ENCODE measurements at places on chromosomes 6 and 20.

DNA sequence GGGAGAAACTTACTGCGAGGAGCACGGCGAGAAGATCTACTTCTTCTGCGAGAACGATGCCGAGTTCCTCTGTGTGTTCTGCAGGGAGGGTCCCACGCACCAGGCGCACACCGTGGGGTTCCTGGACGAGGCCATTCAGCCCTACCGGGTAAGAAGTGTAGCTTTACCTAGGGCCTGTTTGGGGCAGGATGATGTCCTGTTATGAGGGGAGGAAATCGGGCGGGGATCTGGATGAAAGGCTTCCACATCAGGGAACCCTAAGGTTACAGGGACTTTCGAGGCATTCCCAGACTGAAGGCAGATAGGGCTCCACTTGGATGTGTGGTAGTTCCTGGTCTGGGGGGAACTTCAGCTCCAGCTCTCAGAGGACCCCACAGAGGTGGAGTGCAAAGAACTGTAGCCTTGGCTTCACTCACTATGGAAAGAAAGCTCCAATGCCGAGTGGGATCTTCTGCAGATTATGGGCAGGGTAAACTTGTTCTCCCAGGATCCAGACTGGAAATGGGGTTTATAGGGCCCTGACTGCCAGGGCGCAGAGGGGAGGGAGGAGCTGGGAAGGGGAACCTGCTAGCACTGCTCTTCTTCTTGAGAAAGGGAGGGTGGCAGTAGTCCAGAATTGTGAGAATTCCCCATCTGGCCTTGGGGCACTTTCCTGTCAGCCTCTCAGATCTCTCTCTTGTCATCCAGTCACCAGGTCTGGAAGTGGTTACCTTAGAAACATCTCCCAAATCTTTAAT lies 740 bp downstream of the TRIM15 start:
- DNase-seq, result no peak

GRCh38 chr6:45625191-45625664 lies 247.5 kb upstream of the SUPT3H start:
- no peak for DNase-seq

- no peak for DNase-seq
These were observed 14.8 kb downstream of the CD2AP start for GRCh38 chr6:47492355-47492754.

DNA sequence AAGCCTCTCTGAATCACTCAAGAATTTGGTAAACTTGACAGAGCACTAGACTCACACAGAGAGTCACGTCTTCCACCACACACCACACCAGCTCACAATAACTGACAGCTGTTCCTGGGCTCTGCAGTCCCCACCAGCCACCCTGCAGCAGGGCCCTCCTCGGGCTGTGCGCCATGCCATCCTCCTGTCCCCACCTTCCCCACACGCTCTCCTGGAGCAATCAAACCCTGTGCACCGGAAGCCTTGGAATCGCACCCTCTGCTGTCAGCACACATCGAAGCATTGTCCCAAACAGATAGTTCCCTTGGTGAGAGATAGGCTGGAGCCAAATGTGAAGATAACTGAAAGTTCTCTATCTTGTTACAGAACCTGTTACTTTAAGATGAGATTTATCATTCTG lies 191.0 kb downstream of the TBXT start:
- DNase-seq, result no peak

GRCh38 chr20:54351371-54352136 lies 123.8 kb upstream of the DOK5 start:
- no peak for DNase-seq

Measured in glutamatergic neuron (in vitro differentiated cells).